ENCODE measurements at places on chromosomes 12 and 14.
A peak's percentile ranks its signal among the peaks of the same experiment; 100 is the strongest.

DNA sequence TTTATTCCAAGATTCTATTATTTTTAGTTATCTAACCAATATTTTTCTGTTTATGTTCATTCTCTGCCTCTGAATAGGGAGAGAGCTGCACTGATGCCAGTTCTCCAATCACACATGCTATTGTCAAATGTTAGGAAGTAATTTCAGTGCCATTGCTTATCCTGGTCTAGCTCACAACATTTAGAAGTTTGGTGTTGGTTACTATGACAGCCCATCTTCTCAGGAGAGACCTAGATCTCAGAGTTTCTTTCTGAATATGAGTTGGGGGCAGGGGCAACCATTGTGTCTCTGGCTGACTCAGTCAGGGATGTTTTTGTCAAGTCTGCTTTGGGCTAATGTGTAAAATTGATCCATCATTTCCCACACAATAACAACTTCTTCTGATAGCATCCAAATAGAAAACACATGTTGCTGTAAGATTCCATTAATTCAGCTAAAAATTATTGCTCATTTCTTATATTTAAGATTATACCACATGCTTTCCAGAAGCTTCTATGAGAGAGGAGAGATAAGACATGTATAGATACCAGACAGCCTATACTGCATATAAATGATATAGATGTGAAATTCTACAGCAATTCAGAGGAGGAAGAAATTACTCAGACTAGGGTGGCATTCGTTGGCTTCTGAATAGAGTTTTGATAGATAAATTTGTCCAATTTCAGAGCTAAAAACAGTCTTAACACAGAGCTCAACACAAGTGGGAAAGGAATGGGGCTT is 64.8 kb downstream of the DACT1 start:
- DNase-seq: peak; percentile 42

- DNase-seq: no peak
These were observed 206.5 kb downstream of the SLC41A2 start for GRCh38 chr12:104751594-104751993.

DNA sequence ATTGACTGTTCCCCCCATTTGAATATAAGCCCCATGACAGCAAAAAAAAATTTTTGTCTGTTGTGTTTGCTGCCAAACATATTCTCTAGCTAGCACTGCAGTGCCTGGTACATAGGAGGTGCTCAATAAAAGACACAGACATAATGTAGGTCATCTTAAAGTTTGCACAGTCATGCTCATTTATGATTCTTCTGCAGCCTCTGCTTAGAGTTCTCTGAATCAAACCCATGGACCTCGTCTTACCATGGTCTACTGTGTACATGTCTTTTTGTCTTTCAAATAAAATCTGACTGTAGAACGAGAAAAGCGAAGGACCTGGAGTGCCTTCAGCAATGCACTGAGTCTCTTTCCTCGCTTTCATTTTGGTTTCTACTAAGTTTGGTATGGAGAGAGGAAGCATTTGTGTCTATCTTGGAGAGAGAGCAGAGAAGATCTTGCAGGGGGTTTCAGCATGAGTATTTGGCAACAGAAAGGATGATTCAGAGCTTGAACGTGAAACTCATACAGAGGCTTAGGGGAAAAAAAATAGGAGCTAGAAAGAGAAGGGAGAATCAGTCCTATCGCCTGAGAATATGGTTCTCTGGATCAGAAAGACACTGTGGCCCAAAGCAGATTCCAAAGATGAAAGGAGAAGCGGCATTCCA is 38.8 kb upstream of the TMCC3 start:
- DNase-seq: no peak

GRCh38 chr12:127150479-127150878 is 1116.5 kb upstream of the TMEM132C start:
- DNase-seq: no peak
